ENCODE measurements at places on chromosomes 12 and 14. TPM values are rescaled to one million over a fixed set of nuclear protein-coding genes. Genes with fewer than 3 reads are reported as not detected.

The GPR65 gene
- 0.28 TPM for total RNA-seq

The TMEM52B gene
- 3.1 TPM for total RNA-seq

The ADCY4 gene
- total RNA-seq: not detected

The BIN2 gene
- total RNA-seq: not detected

The EGLN3 gene
- 0.28 TPM for total RNA-seq

The OR6C6 gene
- total RNA-seq: not detected

The TNS2 gene
- total RNA-seq: 10.6 TPM

Measured in IMR-90 (cell line).